Activated gamma-delta T cell (primary cell): ENCODE measurements at places on chromosomes 16 and 17.

GRCh38 chr17:81448950-81449349 is 53.7 kb downstream of the BAHCC1 start:
- DNase-seq, result no peak

DNA sequence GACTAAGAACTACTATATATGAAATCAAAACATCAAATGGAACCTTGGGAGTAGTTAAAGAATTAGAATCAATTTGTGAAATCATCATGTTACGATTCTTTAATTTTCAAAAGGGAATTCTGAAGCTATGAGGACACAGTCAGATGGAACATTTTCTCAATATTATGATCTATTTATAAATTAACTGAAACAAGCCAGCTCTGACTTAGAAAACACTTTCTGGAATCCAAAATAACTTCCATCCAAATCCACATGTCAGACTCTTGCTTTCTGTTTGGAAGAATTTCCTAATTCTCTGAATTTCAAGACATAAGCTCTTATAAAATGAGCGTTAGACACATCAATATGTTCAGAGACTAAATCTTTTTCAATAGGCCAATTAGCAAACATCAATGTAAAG is 737.7 kb upstream of the SOX9 start:
- no peak for DNase-seq

- no peak for DNase-seq
Observed at GRCh38 chr17:55585629-55586028, 74.4 kb upstream of the SMIM36 start.

- DNase-seq, result no peak
Observed at GRCh38 chr16:27500801-27501200, 48.9 kb downstream of the GTF3C1 start.

- no peak for DNase-seq
Observed at GRCh38 chr16:52494145-52494544, 52.8 kb downstream of the TOX3 start.

DNA sequence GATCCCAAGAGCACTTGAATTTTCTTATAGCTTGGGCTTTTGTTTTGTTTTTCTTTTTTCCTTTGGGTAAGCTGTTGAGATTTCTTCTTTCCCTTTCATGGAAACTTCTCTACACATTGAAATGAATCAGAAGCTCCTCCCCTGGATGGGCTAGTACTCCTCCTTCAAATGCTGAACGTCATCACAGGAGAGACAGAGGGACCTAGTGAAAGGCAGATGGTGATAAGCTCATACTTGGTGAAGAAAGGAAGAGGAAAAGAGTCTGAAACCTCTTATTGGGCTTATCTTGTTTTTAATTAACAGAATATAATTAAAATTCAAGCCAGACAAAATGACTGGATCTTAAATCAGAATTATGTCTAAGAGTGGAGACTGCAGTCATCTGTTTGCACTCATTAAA is 147.3 kb downstream of the SNX11 start:
- DNase-seq, result no peak

GRCh38 chr16:57167953-57168352 is 17.9 kb downstream of the PSME3IP1 start:
- DNase-seq, result no peak

GRCh38 chr17:2904135-2904534 is 107.9 kb downstream of the RAP1GAP2 start:
- no peak for DNase-seq

DNA sequence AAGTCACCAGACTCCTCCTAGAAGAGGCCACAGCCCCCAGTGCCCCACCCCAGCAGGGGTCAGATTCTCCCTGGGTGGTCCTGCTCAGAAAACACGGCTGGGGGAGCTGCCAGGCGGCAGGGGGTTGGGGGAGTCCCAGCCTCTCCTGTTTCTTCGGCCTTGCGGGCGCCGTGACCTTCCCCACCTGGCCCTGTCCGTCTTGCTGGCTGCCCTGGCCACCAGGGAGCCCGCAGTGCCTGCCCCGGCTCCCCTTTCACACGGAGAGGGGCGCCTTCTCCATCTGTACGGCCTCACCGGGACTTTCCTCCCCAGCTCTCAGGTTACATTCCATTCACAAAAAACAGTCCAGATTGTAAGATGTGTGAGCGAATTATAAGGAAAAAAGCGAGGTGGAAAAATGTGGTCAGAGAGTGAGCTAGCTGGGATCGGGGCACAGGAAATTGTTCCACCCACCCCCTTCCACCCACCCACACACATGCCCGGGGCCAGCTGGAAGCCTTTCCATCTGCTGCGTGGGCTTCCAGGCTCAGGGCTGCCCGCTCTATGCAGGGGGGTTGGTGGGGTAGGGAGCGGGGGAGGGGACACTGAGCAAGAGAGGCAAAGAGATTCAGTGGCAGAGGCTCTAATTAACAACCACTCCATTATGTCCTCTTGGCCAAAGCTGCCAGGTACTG is 14.6 kb upstream of the CIBAR2 start:
- no peak for DNase-seq

DNA sequence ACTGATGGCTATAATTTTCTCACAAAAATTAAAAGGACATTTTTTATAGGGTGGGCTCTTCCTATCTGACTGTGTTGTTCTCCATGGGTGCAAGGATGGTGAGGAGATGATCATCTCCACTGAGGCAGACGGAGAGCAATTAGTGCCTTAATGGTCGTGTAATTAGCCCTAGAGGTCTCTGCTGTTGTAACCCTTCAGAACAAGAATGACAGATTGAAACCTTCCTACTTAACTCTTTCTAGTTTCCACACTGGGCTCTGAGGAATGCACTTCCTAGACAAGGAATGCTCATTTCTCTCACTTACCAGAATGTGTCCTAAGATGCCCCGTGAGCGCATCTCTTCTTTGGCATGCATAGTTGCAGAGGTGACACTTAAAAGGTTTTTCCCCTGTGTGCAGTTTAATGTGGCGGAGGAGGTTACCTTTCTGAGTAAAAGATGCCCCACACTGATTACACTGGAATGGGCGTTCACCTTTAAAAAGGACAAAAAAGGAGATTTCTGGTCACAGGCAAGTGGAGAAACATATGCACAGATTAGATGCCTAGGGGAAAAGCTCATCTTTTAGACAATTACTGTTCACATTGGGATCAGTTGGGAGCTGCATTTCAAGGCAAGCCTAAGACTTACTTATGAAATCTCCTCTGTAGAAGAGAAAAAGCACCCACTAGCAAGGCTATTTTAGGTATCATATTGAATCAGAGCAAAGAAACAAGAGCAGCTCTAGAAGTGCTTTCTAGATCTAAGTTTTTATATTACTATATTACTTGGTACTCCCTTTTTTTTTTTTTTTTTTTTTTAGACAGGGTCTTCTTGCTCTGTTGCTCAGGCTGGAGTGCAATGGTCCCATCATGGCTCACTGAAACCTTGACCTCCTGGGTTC is 53.6 kb downstream of the GRB7 start:
- no peak for DNase-seq

DNA sequence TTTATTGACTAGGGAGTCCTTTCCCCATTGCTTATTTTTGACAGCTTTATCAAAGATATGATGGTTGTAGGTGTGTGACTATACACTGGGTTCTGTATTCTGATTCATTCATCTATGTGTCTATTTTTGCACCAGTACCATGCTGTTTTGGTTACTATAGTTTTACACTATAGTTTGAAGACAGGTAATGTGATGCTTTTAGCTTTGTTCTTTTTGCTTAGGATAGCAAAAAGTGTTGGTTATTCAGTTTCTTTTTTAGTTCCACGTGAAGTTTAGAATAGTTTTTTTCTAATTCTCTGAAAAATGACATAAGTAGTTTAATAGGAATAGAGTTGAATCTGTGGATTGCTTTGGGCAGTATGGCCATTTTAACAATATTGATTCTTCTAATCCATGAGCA is 50.1 kb downstream of the NACA2 start:
- DNase-seq, result no peak

- no peak for DNase-seq
Observed at GRCh38 chr17:51261024-51261963, 948 bp downstream of the UTP18 start.

DNA sequence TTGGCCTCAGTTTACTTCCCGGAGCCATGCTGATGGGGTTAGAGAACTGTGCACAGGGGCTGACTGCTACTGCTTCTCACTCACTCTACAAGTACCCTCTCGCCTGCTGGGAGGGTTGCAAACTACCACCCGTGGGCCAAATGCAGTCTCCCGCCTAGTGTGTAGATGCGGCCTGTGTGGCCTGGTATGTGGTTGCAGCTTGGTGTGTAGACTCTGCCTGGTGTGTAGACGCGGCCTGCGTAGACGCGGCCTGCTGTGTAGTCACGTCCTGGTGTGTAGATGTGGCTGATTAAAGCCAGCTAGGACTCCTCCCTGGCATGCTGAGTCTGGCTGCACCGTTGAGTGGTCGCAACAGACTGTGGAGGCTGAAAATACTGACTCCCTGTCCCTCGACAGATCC is 7.3 kb downstream of the CANT1 start:
- DNase-seq, result no peak

DNA sequence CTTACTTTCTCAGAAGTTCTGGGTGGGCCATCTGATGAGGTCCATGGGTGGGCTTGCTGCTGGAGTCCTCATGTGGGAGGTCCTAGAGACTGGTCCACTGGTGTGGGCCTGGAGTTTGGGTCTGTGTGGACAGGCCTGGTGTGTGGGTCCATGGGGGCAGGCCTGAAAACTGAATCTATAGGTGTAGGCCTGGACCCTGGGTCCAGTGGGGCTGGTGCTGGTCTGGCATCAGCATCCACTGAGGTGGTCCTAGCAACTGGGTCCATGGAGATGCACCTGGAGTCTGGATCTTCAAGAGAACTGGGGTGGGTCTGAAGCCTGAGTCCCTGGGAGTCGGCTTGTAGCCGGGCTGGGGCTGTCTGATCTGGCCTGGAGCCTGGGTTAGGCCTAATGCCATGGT is 253.8 kb upstream of the CCL2 start:
- no peak for DNase-seq

DNA sequence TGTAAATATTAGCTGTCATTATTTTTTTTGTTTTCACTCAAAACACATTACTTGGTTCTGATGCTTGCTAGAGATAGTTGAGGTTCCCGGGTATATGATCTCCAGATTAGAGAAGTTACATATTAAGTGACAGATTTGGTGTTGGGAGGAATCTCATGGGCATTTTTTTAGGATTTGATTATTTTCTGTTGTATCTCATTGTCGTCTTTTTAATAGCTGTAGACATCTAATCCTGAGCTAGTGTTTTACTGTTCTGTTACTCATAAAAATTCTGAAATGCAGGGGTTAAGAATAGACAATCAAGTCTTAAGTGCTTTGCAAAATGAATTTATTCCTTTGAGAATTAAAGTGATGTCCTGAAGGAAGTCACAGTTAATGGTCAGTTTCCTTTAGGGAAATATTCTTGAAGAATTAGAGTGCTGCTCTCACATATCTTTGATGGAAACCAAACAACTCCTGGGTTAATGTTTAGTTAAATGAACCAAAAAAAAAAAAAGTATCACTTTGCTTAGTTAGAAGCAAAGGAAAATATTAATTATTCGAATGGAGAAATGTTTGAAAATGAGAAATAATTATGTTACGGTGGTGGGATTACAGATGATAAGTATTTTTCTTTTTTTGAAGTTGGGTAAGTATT is 251.7 kb upstream of the CACNG5 start:
- DNase-seq, result no peak

DNA sequence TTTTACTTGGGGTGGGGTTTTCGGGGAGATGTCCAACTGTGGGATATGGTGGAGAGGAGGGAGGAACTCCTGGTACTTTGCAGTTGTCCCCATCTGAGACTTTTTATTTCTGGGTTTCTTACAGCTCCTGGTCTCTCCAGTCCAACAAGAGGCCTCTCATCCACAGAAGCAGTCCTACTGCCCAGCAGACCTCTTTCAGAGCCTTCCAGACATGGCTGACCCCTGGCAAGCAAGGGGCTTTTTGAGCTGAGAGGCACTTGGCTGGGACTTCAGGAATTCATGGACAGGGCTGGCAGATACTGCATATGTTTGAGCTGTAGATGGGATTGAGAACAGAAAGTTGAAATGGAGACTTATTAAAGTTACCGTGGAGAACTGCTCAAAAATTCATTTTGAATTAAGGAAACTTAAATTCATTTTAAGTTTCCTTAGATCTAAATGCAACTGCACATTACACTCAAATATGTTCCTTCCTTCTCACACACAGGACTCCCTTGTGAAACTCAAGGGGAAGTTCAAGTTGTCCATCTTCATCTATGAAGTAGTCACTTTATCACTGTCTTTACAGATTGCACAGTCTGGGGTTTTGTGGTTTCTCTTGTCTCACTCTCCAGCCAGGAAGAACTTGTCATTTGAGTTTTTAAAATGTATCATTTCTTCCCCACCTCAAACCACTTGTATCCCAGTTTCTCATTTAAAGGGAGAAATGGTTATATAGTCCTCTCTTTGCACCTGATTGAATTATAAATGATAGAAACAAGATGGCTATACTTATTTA is 1.1 kb downstream of the LASP1NB start:
- no peak for DNase-seq

DNA sequence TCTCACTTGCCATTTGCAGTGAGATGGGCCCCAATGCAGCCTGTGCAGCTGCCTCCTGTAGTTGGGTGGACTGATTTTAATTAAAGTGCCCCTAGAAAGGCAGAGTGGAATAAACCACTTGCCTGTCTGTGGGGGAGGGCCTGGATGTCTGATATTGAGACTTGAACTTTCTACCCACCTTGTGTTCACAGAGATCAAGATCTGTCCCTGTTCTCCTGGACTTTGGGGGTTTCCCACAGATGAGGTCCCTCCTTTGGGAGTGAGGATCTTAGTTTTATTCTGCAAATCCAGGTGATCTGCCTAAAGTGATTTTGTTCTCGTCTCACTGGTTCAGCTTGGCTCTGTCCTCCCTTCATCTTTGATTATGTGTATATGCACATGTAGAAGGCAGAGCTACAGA is 7.7 kb upstream of the DHRS13 start:
- no peak for DNase-seq
